ENCODE measurements at places on chromosomes 1 and 21. TPM values are rescaled to one million over a fixed set of nuclear protein-coding genes. Genes with fewer than 3 reads are reported as not detected.
A peak's percentile ranks its signal among the peaks of the same experiment; 100 is the strongest.

- no peak for DNase-seq
Measured at GRCh38 chr1:160708801-160709200, 2.8 kb downstream of the CD48 start.

- DNase-seq = peak; percentile 90
Measured at GRCh38 chr1:226002667-226003501, 3.7 kb upstream of the SDE2 start.

DNA sequence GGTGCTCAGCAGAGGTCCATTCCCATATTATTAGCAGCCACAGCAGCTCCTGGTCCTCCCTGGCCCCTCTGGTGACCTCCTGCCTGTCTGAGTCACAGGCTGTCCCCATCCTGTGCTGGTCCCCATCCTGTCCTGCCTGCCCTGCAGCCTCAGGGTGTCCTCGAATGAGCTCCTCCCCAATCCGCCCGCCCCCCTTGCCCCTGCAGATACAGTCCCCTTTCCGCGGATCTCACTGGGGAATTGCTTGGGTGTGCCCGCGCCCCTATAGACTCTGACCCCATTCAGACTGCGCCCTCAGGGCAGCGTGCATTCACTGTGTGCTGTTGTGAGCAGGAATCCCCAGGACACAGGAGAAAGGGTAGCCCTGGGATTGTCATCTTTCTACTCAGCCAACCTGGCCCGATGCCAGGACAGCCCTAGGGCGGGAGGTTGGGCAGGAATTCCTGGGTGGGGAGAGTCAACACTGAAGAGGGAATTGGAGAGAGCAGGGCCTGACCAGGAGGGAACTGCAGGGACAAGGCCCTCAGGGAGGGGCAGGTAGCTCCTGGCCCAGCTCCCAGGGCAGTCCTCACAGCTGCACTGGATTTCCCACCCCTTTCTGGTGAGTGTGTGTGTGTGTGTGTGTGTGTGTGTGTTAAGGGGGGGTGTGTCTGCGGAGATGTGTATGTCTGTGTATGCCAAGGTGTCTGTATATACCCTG lies 1.1 kb upstream of the GUCA2A start:
- peak; percentile 64 for DNase-seq

DNA sequence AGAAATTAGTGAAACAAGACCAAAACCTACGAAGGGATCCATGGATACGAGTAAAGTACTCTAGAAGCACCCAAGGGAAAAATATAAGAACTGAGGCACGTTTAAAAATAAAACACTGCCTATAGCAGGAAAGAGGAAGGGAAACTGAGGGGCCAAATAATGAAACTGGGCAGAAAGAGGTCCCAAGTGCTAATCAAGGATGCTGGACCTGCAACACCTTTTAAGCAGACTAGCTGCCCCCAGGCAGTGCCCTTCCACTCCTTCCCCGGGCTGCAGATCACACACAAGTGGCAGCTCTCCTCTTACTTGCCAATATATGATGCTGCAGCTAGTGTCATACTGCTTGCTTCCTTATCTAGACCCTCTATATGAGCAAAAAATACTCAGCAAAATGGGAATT lies 7.6 kb upstream of the OTUD7B start:
- no peak for DNase-seq

Gene CAMK2N1
- 38.2 TPM for total RNA-seq
